ENCODE measurements at places on chromosomes 3 and 15.

GRCh38 chr3:141646760-141647561 lies 91.1 kb upstream of the RNF7 start:
- DNase-seq = peak; percentile 20

DNA sequence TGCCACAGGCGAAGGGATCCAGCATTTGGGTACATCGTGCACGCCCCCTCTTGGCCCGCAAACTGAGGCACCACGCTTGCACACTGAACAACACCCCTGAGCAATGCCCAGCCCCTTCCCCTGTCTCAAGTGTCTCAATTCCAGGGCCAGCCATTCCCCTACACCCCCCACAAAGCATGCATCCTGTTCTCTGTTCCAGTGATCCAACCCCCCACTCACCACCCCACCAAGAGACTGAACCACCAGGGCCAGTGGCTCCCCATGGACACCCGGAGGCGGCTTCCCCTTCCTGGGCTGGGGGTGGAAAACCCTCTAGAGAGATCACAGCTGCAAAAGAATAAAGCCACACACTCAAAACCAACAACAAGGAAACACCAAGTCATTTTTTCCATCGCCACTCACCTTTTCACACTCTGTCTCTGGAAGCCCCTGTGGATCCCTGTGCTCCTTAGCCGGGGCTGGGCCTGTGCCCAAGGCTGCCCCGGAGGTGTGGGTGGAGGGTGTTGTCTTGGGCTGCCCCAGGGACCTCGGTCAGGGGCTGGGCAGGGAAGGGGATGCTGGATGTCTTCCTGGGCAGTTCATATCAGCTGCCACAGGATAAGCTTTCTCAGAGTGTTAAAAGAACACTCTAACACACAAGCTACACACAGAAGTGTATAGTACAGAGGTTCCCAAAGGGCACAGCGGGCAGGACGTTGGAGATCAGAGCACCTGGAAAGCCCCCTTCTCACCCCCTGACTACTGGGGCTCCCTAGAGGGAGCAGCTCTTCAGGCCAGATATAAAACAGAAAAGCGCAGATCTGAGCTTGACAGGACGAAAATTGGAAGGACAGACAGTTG lies 92.5 kb downstream of the CHSY1 start:
- DNase-seq = no peak

GRCh38 chr3:49294343-49294742 lies 17.3 kb upstream of the C3orf62 start:
- DNase-seq = no peak

DNA sequence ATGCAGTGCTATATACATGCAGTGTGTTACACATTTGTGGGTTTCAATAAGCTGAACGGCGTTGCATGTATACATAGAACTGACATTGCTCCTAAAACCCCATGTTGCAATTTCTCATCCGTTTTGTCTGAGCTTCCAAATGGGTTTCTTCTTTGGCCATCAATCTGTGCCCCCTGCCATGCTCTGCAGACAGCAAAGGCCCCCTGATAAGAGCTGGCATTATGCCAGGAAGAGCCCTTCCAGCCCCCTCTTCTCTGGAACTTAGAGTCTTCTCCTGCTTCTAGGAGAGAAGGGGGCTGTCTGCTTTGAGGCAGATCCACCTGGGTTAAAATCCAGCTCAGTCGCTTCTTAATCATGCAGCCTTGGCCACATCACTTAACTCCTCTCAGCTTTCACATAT lies 254.0 kb downstream of the SLCO3A1 start:
- no peak for DNase-seq

DNA sequence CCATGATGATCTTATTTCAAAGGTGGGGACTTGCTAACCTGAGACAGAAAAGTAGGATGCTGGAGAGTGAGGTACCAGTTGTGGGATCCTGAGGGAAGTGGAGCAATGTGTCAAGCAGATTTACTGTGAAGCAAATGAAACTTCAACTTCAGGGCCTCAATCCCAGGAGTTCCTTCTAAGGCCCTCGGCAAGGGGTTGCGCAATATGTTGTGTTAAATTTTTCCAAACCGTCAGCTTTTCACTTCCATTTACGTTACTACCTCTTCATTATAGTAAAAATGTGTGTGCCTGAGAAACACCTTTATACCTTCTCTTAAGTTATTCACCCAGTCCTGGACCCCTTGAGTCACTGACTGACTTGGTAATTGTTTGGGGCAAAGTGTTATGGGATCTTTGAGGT lies 42.5 kb upstream of the KCNH8 start:
- DNase-seq = no peak

GRCh38 chr3:14145670-14146380 lies 21.0 kb downstream of the TMEM43 start:
- no peak for DNase-seq

DNA sequence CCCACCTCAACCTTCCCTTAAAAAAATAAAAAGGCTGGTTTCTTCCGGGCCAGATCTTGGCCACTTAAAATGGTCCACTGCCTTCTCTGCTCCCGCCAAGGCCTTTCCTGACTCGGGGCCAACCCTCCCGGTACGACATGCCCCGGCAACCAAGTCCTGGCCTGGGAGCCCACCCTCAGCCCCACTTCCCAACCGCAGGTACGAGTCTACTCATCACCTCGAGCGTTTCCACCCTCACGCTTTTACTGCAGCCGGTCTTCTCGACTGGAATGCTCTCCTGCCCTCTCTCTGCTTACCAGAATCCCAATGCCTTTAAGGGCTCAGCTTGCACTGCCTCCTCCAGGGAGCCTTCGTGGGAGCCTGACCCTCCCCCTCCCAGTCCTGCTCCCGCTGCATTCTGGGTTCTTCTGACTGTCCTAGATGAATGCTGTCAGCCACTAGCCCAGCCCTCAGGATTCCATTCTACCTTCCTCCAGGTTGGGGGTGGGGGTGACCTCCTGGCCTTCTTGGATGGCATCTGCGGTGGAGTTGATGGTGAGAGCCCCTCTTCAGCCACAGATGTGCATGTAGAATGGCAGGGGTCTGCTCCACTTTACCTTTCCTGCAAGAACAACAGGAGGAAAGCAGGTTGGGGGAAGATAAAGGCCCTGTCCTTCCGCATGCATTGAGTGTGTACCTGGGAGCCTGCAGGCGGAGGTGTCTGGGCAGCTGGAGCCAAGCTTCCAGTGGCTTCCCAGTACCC lies 1.1 kb upstream of the CSRNP1 start:
- no peak for DNase-seq

DNA sequence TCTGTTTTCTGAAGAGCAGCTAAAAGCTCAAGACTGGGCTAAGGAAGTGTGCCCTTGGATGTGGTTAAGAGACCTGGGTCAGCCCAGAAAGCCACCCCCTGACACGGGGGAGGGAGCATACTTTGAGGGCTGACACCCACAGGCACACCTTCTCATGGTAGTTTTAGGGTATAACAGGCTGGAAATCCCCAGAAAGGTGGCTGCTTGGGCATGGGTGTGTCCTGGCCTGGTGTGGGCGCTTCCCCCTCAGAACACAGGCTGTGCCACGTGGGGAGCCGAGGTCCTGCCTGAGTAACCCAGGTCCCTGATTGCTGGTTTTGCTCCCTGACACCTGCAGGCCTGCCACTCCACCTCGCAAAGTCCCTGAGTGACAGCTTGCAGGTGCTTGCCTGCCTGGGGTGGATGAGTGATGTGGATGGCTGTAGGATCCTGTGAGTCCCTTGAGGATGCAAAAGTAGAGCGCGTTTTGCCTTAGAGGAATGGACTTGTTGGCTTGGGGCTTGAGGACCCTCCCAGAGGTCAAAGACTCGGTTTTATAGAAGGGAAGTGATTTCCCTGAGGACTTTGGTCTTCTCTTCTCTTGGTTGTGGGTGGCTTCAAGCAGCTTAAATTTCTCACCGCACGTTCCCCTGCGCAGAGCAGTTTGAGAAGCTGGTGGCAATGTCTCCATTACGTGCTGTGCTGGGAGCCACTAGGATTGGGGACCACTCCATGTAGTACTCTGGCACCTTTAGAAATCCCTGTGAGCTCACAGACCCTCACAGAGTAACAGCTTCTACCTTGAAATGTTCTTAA lies 94.4 kb downstream of the DNASE1L3 start:
- DNase-seq = no peak

GRCh38 chr3:137765310-137766033 lies 1.4 kb downstream of the SOX14 start:
- no peak for DNase-seq

- no peak for DNase-seq
These were observed 61.2 kb upstream of the DNAJC19 start for GRCh38 chr3:181050738-181051137.

DNA sequence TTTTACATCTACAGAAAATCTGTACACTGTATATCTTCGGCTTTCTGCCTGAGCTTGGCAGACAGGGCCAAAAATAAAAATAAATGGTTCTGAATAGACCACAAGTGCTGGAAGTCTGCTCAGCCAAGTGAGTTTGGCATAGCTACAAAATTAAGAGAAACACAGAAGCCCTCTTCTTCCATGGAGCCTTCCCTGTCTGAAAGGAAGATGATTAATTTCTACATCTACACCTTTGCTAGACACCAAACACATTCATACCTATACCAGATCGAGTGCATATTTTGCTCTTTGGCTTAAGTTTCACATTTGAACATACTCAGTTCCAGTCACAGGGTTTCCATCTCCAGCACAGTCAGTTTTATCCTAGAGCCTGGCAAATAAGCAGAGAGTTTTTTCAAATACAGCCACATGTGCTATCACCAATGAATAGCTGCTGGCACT lies 224.6 kb downstream of the GREM1 start:
- no peak for DNase-seq

DNA sequence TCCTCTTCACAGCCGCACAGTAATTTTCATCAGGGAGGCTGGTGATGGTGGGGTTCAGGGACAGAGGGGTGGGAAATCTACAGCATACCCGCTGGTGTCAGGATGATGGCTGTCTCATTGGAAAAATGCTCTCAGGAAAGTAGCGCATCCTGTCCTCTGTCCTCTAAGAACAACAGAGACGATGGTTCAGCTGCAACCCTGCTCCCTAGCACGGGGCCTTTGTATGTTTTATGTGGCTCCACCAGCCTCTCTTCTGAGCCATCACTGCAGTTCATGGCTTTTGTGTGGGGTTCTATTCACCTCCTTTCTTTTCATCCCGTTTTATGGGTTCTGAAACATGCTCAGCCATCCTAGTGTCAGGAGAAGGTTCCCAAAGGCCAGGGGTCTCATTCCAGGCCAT lies 68.9 kb downstream of the EPHB1 start:
- no peak for DNase-seq

DNA sequence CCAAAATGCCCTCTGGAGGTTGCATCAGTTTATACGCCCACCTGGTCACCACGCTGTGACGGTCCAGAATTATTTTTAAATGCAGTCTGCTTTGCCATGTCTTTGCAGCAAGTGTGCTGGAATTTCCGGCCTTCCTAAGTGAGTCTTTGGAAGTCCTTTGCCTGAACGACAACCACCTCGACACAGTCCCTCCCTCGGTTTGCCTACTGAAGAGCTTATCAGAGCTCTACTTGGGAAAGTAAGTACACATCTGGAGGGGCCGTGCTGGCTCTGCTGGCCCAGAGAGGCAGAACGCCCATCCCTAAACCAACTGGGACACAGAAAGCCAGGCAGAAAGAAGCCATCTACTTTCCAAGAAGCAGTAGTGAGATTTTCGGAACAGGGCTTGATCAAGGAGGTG lies 101.8 kb downstream of the LRRK1 start:
- no peak for DNase-seq

DNA sequence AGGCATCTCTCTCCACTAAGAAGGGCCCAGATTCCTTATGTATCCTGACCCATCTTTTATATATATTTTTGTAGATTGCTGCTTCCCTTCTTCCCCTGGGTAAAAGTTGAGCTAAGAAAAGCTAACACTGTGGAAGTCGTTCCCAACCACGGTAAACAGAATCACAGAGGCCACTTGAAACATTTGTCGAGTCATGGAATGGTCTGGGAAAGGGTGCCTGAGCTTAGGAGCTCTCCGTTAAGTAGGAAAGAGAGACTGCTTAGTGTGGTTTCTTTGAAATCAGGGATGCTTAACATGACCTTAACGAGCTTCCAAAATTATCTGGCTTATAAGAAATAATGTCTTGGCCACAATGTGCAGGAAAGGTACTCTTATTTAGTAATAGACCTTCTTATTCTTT lies 45.6 kb downstream of the ARNT2 start:
- no peak for DNase-seq

- DNase-seq = no peak
These were observed 143.5 kb downstream of the GADL1 start for GRCh38 chr3:30750967-30751366.

- DNase-seq = no peak
These were observed 54.0 kb downstream of the FAM43A start for GRCh38 chr3:194739498-194740284.

DNA sequence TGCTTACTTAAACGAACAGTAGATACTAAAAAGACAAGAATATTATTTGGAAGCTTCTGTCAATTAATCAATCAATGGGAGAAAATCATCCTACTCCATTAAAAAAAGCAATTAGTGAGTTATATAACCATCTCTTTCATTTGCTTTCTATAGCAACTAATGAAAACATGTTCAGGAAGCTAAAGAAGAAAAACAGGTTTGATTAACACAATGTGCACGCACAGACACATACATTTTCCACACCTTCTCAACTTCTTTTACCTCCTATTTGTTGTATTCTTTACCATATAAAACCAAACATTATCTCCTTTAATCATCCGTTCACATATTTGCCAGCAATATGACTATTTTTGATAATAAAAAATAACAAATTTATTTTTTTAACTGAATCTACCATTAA lies 111.3 kb downstream of the GBE1 start:
- no peak for DNase-seq

GRCh38 chr3:36250191-36250590 lies 130.1 kb upstream of the STAC start:
- no peak for DNase-seq

DNA sequence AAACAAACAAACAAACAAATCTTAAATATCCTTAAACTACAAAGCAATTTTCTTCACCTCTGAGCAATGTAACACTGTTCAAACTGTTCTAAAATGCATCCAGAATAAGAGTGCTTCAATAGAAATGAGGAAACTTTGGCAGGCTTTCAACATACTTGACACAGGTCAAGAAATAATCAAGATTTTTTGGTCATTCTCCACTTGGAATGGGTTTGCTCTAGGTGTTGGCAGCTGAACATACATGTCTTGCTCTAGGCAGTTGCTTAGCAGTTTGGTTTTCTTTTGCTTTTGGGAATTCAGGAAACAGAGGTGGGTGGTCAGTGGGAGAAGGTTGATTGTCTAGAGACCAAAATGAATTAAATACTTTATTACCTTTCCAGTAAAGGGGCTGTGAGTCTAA lies 1.4 kb upstream of the LRRC3B start:
- DNase-seq = no peak

- DNase-seq = no peak
These were observed 231.0 kb upstream of the CHRNA7 start for GRCh38 chr15:31799319-31799714.

GRCh38 chr3:113268942-113269341 lies 57.6 kb downstream of the BOC start:
- DNase-seq = no peak

GRCh38 chr15:72961346-72961745 lies 90.9 kb upstream of the NEO1 start:
- no peak for DNase-seq

DNA sequence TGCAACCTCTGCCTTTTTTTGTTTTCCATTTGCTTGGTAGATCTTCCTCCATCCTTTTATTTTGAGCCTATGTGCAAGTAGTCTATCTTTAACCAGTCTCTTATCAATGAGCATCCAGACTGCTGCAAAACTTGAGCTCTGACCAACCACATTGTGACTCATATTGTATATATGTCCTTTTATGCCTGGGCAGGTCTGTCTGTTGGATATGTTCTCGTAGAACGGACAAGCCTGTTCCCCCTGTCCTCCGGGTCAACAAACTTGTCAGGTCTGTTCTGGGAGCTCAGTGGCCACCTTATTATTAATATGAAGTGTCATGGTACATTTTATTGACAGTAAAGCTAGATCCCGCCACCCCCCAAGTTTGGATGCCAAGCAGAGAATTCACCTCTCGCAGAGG lies 252.9 kb upstream of the ST8SIA2 start:
- DNase-seq = no peak

- DNase-seq = no peak
These were observed 402.4 kb downstream of the MAGI1 start for GRCh38 chr3:65636326-65636725.
